Retina (tissue), 1 donor: ENCODE measurements at places on chromosomes 12 and 14.

DNA sequence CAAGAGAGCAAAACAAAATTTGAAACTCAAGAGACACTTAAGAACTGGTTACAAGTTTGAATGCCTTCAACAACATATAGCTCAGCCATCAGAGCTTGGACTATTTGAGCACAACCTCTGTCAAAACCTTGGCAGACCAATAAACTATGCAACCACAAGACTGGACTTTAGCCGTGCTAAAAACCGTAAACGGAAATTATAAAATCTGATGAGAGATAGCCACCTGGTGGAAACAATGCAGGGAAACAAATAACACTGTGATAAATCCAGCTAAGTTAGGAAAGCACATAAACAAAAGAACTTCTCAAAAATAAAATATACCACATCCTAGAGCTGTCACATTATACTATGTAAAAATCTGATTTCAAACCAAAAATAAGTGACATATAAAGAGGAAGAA, 1074.2 kb upstream of the NOVA1 start:
- DNase-seq = no peak

DNA sequence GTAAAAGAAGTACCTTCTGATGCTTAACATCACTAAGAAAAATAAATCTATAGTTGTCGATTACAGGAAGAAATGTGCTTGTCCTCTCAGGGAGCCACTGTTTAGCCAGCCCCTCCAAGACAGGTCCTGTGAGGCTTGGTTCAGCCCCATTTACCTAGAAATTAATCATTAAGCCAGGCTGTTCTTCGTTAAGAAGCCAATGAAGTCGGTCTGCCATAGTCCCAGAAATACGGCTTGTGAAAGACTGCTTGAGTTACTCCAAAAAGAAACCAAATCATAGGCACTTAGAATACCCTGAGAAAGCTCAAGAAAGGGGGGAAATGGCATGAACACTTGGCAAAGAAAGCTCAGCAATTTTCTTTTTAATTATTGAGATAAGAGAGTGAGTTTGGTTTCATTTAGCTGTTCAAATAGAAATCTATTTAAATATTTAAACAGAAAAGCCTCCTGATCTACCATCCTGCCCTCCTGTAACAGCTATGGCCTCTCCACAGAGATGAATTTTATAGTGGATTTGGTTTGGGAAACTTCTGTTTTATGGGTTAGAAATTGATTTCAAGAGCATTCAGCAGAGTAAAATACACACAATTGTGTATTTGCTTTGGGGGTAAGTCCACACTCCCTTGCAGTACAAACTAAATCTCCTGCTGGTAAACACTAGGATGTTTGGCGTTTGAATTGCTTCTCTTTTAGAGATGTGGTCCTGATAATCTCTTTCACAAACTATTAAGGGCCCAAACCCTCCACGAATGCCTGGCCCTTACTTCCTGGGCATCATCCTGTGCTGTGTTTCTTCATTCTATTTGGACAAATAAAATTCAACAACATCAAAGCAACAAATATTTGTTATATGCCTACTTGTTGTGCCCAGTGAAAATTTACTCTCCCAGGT, 234.4 kb downstream of the SEC23A start:
- DNase-seq = no peak

- no peak for DNase-seq
These were observed 61.4 kb downstream of the HMGA2 start for GRCh38 chr12:65885716-65886115.

DNA sequence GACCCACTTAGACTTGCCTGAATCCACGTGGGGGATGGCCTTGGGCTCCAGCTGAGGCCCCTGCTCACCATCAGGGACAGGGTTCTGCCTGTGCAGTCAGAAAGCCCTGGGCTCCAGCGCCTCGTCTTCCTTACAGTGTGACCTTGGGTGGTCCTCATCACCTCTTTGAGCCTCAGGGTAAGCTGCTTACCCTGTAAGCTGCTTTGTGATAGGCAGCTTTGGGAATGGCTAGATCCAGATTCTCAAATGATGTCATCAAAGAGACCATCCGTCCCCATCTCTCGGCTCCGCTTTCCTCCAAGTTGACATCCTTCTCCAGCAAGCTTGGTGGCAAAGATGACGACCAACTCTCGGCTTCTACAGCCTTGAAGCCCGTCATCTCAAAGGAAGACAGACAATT, 127.0 kb downstream of the ADCK1 start:
- DNase-seq = no peak

DNA sequence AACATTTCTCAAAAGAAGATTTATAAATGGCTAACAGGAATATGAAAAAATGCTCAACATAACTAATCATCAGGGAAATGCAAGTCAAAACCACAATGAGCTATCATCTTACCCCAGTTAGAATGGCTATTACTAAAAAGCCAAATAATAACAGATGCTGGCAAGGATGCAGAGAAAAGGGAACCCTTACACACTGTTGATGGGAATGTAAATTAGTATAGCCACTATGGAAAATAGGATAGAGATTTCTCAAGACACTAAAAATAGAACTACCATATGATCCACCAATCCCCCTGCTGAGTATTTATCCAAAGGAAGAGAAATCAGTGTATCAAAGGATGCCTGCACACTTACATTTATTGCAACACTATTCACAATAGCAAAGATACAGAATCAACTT, 58.3 kb downstream of the GUCY2C start:
- DNase-seq = no peak

DNA sequence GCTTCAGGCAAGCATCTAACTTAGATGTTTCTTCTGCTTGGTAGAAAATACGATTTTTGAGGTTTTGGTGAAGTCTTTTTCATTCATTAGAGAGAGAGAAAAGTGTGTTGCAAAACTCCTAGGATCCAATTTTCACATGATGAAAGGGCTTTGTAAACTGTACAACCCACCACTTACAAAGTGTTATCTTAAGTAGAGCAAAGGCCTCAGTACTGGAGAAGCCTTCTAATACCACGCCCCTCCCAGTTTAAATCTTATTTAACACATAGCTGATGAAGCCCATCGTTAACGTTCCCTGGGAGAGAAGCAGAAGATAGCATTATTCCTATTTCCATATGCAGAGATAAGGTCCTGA, 869 bp downstream of the APOLD1 start:
- no peak for DNase-seq

DNA sequence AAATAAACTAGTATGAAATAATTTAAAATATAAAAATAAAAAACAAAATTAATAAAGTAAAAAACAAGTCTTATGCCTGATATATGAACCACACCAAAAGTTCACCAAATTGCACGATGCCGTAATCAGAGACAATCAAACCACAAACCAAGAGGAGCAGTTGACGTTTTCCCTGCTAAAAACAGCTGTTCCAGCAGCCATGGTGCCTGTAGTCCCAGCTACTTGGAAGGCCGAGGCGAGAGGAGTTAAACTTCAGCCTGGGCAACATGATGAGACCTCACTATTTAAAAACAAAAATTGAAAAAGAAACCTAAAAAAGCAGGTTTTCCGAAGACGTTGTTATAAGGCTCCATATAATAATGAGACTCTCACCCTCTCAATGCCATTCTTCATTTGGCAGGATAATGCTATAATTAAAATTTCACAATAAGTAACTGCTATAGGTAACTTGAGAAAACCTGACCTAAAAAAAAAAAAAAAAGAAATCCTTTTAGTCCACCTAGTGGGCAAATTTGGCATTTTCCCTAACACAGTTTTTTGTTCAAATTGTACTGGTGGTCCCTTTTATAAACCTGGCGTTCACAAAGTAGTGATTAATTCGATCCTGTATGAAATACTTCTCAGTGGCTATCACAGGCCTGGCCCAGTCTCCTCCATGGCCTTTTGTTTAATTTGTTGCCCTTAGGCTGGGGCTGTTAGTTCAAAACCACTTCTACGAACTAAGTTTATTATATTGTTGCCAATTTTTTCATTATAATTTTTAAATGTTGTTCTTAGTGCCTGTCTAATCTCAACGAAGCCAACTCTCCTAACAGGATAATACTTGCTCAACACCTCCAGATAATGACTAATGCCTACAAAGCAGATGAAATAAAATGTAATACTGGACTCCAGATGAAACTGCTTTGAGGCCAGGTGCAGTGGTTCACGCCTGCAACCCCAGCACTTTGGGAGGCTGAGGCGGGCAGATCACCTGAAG, 62.1 kb downstream of the TNFAIP2 start:
- peak; percentile 46 for DNase-seq

- DNase-seq = no peak
These were observed 6.4 kb upstream of the CLEC6A start for GRCh38 chr12:8449355-8449859.

GRCh38 chr12:121939186-121939585, 20.8 kb downstream of the CFAP251 start:
- DNase-seq = no peak

DNA sequence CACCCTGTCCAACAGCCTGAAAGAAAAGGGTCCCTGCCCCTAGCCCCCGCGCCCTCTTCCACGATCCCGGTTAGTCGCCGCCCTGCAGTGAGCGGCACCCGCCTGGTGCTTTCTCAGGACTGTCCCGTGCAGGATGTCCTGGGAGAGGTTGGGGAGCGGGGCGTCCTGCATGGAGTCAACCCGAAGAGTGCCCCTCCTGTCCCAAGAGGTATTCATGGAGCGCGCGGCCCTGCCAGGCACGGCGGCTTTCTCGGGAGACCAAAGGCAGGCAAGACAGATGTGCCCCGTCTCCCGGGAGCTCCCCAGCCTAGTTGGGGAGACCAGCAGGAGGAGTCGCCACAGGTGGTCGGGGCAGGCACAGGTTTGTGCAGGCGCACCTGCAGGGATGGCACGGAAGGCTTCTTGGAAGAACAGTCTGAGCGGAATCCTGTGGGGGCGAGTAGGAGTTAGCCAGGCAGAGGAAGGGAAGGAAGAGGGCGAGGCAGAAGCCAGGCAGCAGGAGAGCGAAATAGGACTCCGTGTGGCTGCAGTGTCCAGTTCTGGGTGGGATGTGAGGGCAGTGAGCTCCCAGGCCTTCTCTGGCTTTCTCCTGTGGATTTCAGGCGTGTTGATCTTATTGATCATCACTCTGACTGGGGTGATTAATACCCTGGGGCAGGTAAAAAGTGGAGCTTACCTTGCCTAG, 723 bp downstream of the SIVA1 start:
- no peak for DNase-seq

GRCh38 chr12:2697057-2697800, 97.5 kb upstream of the FKBP4 start:
- no peak for DNase-seq

- DNase-seq = no peak
These were observed 21.2 kb upstream of the CDCA4 start for GRCh38 chr14:105041841-105042765.

DNA sequence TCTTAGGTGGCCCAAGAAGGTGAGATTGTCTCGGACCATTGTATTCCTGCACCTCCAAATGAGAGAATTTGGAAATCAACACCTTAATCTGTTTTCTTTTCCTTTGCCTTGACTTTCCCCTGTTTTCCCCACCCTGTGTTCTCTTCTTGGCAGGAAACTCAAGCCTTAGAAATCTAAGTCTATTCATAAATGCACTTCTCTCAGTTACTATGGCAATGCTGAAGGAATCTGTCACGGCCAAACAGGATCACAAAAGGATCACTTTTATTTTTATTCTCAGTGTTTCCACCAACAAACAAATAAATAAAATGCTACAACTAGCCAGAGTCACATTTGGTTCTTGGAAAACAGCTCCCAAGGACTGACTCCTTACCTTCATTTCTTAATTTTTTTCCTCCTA, 270.5 kb downstream of the BCAT1 start:
- DNase-seq = no peak

GRCh38 chr12:109461049-109461845, 15.9 kb downstream of the KCTD10 start:
- DNase-seq = no peak

DNA sequence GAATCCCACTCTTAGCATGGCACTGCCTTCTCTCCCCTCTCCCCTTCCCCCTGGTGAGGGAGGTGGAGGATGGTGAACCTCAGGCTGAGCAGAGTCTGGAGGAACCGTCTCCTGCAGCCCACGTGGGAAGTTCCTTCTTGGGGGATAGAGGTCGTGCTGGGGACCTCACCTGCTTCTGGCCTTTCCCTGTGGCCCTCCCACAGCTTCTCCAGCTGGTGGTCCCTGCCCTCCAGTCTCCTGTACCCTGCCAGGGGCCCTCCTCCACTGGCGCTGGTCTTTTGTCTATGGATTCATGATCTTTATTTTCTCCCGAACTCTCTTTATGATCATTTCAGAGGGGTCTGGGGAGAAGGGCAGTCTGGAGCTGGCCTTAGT, 9.0 kb upstream of the MTA1 start:
- DNase-seq = no peak

- DNase-seq = no peak
These were observed 8.8 kb upstream of the AMHR2 start for GRCh38 chr12:53414756-53415417.

DNA sequence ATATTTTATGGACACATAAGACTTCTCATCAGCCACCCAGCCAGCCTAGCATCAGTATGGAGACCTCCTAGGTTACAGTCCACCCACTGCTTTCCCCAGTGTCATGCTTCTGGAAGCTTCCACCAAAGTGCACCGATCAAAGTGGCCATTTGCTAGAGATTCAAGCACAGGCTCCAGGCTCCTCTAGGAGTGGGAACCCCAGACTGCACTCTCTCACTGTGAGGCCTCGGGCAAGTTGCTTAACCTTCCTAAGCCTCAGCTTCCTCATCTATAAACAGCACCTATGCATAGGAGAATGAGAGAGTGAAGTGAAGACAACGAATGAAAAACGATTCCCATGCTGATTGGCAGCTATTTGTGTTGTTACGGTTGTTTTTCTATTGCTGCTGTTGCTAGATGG, 94.4 kb downstream of the DICER1 start:
- DNase-seq = no peak

DNA sequence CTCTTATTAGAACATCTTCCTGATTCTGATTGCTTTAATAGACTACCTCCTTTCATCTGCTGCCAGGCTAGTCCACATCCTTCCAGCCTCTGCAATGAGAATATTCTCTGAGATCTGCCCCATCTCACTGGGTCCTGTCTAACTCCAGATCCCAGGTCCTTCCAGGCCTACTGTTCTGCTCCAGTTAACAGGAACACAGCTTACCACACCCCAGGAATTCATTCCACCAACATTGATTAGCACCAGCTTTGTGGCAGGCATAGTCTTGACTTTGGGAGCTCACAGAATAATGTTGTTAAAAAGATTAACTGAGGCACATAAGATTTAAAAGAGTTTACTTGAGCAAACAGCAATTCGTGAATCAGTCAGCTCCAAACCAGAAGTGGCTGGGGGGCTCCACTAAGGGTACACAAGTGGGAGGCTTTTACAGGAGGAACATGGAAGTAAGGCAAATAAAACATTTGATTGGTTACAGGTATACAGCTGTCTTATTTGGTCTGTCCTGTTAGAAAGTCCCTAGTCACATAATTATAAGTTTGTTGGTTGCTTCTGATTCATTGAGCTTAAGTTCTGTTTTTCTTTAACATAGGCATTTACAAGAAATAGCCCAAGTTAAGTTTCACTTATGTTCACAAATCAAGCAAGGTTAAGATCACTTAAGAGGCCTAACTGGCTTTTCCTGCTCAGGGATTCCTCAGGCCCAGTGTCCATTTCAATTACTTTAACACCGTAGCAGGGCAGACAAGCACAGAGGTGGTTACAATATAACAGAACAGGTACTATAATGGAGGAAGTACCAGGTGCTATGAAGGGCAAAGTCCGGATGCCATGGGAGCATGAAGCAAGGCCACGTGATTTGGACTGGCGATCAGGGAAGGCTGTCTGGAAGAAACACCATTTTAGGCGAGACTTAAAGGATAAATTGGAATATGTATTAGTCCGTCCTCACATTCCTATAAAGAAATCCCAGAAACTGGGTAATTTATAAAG, 12.2 kb upstream of the MYH7 start:
- DNase-seq = no peak

GRCh38 chr14:81246461-81247270, 25.9 kb upstream of the GTF2A1 start:
- DNase-seq = peak; percentile 31

GRCh38 chr14:79580414-79580813, 630.9 kb downstream of the DIO2 start:
- no peak for DNase-seq

- DNase-seq = no peak
These were observed 365.6 kb upstream of the TMPO start for GRCh38 chr12:98149691-98150210.
